Activated T-cell treated with anti-CD3 and anti-CD28 coated beads for 24 hours (primary cell): ENCODE measurements at places on chromosomes 1 and 21.

DNA sequence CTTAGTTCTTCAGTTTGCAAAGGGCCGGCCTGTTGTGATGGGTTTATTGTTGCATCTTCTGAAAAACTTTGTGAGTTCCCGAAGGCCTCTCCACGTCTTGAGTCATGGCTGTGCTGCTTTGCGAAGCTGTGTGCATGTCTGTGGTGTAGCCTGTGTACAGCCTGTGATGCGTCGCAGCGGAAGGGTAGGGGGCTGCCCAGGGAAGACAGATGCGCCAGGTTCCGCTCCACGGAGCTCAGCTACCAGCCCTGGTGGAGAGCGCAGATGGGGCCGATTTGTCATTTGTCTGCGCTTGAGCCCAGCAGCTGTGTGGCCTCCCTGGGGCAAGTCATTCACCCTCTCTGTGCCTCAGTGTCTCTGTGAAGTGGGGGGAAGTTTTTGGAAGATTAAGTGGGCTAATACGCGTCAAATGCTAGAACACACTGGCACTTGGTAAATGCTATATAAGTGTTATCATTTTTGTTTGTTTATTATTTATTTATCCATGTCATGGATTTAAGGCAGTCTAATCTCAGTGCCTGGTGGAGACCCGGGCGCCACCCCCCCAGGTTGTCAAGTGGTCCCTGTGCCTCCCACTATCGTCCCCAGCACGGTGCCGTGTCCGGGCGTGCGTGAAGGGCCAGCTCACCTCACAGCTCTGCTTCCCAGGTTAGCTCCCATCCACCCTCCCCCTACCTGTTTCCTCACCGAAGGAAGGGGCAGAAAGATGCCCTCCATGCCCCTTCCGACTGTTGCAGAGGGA lies 8.4 kb downstream of the PDE9A start:
- DNase-seq, result no peak

GRCh38 chr1:42312576-42313212 lies 22.3 kb downstream of the FOXJ3 start:
- no peak for DNase-seq

DNA sequence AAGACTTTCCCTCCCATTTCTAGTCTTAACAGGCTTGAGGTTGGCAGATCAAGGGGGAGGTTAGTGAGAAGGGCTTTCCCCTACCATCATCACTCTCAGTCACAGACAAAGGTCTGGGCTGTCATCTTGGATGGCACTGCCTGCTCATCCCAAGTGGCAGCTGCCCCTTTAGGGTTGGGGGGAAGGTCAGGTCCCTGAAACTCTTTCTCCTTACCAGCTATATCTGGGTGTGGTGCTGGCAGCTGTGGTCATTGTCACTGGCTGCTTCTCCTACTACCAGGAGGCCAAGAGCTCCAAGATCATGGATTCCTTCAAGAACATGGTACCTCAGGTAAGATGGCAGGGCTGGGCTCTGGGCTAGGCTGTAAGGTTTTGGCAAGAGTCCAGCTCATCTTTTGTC lies 8.2 kb downstream of the ATP1A2 start:
- DNase-seq, result no peak

- no peak for DNase-seq
These were observed 27.4 kb downstream of the MRPS6 start for GRCh38 chr21:34100790-34101189.

DNA sequence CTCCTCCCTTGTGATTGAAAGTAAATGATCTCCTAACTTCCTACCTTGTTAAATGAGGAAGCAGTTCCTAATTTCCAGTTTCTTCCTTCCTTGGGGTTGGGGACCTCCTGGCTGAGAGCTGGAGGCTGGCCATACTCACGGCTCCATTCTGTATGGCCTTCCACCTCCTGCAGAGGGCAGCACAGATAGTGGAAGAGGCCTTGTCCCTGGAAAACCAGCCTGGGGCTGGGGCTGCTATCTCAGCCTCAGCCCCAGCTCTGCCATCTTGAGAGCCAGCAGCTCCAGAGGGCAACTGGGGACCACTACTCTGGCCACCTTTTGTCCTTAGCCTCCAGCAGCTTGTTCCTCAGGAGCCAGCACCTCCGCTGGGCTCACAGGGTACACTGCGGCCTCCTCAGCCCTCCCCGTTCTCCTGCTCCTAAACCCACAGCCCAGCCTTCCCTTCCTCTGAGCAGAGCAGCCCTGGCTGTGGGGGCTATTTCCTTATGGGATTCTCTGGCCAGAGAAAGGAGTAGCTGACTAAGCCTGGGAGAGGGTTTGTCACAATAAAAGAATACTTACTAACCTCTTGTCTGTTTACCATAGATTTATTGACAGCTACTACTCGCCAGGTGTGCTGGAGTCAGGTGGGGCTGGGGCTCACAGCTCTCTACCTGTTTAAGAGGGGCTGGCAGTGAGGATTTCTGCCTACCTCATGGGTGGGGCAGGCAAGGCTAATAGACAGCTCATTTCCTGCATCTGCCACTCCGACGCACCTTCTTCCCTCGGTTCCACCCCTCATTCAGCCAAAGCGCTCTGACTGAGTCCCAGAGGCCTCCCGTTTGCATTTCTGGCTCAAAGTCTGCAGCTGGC lies 6.3 kb downstream of the TMEM234 start:
- DNase-seq, result peak; percentile 48

DNA sequence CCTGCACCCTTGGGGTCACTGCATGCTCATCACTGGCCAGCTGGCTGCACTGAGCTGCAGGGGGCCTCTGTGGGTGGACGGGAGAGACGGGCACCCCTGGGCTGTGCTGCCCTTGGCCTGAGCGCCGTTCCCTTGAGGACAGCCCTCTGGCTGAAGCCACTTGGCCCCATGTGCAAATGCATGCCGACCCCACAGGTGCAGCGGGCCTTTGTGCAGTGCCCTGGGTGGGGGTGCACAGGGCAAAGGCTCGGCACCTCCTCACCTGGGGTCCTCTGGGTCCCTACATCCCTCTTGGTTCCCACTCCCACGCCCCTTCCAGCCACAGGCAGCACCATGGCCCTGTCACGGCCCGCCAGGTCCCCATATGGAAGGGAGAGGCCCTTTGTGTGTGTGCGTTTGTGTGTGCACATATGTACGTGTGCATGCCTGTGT lies 41.3 kb downstream of the COQ8A start:
- no peak for DNase-seq

- peak; percentile 11 for DNase-seq
These were observed 359 bp downstream of the LRRC3 start for GRCh38 chr21:44455524-44456213.

- DNase-seq, result peak; percentile 18
These were observed 18.9 kb upstream of the ZNF683 start for GRCh38 chr1:26391450-26391849.
